ENCODE measurements at places on chromosomes 5 and 9.

GRCh38 chr9:104748359-104749031 lies 1.0 kb downstream of the NIPSNAP3A start:
- no peak for DNase-seq

GRCh38 chr9:110950041-110950645 lies 88.1 kb downstream of the LPAR1 start:
- no peak for DNase-seq

GRCh38 chr5:10355071-10355889 lies 1.8 kb downstream of the MARCHF6 start:
- no peak for DNase-seq

GRCh38 chr5:88548136-88548805 lies 279.6 kb upstream of the TMEM161B start:
- DNase-seq = no peak

DNA sequence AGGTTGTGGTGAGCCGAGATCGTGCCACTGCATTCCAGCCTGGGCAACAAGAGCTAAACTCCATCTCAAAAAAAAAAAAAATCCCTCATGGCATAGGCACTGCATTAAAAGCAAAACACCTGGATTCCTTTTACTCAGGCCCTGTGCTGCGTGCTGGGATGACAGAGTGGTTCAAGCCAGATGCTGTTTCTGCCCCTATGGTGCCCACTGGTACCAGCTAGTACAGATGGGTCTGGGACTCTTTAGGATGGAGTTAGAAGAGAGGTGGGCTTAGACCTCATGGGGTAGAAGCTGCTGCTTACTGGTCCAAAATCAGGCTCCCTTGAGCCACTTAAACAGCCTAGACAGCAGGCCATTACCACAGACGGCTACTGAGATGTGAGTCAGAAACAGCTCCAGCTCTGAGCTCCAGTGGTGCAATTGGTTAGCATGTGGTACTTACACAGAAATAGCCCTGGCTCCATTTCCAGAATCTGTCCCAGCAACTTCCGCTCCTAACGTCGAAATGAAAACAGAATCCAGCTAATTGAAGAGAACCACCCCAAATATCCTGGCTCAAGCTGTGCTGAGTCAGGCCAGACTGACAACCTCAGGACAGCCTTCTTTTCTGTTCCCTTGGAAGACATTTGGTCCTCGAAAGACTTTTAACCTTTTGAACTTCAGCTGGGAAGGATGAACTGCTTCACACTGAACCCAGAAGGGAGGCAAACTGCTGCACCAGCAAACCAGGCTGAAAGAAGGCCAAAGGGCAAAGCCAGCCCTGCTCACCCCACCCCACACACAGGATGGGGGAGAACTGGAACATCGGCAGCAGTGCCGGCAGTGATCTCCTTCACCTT lies 15.5 kb downstream of the C5orf15 start:
- no peak for DNase-seq

DNA sequence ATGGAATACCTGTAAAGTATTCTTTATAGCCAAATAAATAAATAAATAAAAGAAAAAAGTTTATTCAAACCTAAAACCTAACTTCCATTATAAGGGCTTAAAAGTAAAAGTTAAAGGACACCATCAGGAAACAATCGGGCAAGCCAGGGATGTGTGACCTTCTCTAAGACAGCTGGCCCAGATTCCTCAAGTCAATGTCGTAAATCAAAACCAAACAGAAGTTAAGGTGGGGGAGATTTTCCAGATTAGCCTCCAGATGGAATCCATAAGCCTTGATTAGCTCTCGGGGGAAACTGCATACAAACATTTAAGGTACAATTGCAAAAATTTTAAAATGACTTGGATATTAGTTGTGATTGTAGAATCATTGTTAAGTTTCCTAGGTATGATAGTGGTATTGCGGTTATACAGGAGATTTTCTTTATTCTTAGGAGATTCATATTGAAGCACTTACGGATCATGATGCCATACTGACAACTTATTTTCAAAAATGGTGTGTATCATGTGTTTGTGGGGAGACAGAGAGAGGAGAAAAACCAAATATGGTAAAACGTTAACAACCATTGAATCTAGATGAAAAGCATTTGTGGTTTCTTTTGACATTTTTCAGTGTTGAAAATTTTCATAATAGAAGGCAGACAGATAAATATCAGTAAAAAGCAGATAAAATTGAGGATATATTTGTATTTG lies 21.5 kb upstream of the MGAT1 start:
- no peak for DNase-seq

DNA sequence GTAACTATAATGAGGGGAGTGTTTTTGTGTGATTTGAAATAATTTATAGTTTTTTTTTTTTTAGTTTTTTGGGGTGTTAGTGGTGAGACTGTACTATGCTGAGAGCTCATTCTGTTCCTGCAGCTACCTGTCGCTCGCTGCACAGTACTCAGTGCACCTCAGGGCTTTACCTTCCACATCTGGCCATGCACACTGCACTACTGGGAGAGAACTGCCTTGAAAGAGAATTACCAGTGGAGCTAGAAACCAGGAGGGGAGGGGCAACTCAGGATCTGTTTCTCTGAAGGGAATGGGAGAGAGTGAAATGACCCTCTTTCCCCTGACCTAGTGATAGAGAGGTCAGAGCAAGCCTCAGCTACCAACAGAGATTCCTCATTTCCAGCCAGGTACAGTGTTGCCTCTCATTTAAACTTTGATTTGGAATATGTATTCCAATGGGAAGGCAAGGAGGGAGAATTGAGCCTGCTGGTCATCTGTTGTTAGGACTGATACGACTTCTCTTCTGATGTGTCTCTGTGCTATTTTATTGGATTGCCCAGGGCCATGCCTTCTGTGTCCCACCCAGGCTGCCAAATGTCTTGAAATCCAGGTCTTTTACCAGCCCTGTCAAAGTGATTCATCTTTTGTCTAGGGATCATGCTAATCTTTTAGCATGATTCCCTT lies 8.9 kb downstream of the ATG10 start:
- DNase-seq = no peak

- DNase-seq = no peak
Observed at GRCh38 chr5:40221796-40222195, 457.9 kb upstream of the PTGER4 start.
